Stimulated activated CD4-positive, alpha-beta T cell treated with anti-CD3 and anti-CD28 coated beads, Interleukin-12 subunit alpha, Interleukin-12 subunit beta, amount 100 ng/mL, for 48 hours (primary cell): ENCODE measurements at places on chromosomes 5 and 9.

DNA sequence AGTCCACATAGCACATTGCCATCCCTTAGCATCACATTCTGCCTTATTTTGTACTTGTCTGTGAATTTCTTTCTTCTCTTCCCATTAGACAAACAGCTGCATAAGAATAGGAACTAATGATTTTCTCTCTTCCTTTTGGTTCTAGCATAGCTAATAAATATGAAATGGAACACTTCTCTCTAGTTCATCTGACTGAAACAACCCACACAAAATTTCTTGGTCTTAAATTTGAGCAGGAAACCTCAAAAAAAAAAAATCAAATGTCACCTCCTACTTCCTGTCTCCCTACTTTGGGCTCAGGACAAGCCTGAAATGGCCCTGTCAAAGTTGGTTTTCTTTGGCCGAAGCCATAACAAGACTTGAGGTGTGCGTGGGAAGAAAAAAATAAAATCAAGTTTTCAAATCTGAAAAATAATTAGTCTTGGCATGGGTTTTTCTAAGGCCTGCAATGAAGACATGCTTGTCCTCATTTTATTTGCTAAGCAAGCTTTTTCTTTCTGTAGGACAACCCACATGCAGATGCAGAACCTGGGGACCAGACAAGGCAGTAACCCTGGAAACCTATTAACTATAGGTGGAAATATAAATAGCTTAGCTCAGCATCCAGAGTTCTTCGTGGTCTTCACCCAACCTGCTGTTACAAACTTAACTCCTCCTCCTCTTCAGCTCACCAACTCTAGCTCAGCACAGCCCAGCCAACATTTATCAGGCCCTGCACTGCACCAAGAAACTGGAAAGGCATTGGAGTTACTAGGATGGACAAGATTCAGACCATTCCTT lies 523.5 kb upstream of the KLF4 start:
- DNase-seq, result no peak

DNA sequence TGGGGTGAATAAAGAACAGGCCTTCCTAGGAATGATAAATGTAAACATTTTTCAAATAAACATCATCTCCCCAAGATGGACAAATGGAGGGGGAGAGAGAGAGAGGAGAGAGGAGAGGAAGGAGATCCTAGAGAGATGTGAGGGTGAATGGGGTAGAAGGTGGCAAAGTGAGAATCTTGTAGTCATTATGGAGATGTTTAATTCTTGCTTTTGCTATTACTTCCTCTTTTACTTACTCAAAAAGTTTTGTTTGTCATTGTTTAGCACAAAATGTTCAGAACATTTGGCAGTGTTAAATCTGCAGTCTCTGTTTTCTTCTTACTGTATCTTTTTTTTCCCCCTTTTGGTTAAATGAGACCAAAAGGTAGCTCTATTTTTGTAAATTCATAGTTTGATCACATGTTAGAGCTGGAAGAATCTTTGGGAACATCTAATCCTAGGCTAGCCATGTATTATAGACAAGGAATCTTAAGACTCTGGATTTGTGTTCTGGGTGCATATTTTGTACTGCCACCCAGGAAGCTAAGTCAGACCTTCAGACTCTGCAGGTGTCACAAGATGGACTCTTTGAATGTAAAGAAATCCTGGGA lies 266.1 kb downstream of the NTRK2 start:
- DNase-seq, result no peak

- DNase-seq, result no peak
Measured at GRCh38 chr5:125856949-125857348, 566.3 kb upstream of the GRAMD2B start.

DNA sequence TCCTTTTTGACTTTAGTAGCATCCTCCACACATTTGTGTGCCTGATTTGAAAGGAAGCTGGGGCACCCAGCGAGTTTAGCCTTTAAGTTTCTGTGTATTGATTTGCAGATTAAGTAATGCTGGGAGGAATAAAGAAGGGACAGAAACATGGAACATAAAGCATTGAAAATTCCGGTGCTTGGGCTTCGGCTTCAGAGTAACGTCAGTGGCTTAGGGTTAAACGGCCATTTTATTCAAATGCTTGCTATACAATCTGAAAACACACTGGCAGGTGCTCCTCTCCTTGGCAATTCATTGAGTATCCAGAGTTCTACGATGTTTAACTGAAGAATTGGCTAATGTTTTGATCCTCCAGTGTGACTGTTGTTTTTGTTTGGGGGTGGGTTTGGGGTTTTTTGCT lies 58.0 kb upstream of the FSD1L start:
- no peak for DNase-seq

DNA sequence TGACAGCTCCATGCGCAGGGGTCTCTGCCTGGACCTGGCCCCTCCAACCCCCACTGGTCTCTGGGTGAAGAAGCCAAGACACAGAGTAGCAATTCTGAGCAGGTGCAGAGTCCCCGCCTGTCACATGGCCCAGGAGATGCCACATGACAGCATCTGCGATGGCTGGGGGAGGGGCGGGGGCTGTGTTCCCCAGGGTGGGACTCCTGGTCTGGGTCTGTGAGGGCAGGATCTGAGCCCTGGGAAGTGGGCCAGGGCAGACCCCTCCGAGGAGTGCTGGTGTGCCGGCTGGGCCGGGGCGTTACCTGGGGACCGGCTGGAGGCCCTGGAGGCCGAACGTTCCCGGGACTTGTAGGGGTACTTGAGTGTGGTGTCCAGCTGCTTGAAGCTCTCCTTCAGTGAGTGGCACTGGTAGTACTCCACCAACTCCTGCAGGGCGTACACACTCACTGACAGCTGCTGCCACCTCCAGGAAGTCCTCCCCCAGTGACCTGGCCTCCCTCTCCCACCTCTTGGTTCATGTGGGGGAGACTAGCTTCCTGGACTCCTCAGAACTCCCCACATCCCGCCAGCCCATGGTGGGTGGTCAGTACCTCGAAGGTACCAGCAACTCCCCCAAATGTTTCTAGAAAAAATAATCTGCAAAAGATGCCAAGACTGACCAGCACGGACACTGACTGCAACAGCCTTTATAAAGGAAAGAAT lies 32.1 kb upstream of the SARDH start:
- DNase-seq, result no peak

DNA sequence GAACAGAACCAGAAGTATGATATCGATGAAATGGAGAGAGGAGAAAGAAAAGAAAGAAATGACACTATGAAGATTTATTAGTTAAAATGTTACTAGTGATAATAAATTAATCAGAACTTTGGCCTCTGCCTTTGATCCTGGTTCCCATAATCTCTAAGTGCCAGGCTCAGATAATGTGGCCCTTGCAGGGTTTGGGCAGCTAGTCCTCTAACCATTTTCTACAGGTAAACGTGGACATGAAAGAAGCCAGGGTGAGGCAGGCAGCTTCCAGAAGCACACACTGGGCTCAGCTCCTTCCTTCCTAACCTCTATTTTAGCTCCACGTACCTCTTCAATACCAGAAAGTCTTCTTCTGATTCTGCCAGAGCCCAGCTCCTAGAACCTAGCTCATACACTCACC lies 30.6 kb downstream of the SYK start:
- no peak for DNase-seq

DNA sequence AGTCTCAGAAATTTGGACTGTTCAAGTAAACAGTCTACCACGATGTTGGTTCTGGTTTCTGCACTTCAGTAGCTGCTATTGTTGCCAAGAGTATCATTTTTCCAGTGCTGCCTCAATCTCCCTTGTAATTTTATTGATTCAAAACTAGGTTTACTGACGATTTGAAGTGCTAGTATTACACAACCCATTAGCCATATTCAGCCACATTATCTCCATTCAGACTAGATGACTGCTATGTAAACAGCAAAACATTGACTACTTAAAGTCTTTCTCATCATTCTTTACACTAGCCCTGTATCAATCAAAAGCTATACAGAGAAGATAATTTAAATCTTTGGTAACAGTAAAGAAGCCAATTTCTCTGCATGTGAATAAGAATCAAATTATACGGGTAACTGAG lies 102.0 kb upstream of the TSLP start:
- no peak for DNase-seq

GRCh38 chr5:73061593-73061992 lies 58.8 kb upstream of the TMEM171 start:
- no peak for DNase-seq

DNA sequence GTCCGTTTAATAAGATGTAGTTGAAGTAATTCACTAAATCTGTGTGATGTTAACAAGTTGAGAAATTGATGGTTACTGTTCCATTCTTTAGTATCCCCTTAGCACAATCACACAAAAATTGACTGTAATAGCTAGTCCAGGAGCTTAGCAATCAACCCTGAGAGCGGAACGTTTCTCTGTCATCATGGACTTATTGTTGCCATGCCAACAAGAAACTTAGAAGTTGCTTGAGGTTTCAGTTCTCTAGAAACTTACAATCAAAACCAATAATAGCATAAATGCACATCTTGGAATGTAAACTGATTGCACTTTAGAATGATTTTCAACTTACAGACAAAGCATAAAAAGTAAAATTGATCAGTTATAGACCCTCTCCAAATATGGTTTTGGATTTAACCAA lies 125.4 kb upstream of the ANKH start:
- no peak for DNase-seq

- DNase-seq, result no peak
Measured at GRCh38 chr9:78865737-78866136, 568.8 kb downstream of the PSAT1 start.

DNA sequence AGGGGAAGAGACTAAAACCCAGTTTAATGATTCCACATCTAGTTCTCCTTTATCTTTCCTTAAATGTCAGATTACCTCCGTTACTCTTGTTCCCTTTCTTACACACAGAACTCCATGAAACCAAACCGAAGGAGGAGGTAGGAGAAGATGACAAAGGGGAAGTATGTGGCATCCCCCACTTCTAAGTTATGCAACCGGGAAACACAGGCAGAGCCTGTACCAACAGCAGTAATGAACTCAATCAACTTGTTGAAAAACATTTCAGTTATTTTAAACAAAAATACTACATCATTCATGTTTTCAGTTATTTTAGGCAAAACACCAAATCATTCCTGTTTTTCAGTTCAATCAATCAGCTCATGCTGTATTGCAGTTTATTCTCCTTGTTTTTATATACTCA lies 101.8 kb downstream of the PCSK1 start:
- no peak for DNase-seq

GRCh38 chr9:3733039-3733408 lies 207.2 kb upstream of the RFX3 start:
- no peak for DNase-seq

- DNase-seq, result no peak
Measured at GRCh38 chr9:2298217-2298616, 283.1 kb downstream of the SMARCA2 start.
